Osteocyte (in vitro differentiated cells): ENCODE measurements at places on chromosomes 1 and 21. TPM values are rescaled to one million over a fixed set of nuclear protein-coding genes. Genes with fewer than 3 reads are reported as not detected.

The SIM2 gene
- total RNA-seq, result 0.86 and 1.5 TPM in 2 replicates

DNA sequence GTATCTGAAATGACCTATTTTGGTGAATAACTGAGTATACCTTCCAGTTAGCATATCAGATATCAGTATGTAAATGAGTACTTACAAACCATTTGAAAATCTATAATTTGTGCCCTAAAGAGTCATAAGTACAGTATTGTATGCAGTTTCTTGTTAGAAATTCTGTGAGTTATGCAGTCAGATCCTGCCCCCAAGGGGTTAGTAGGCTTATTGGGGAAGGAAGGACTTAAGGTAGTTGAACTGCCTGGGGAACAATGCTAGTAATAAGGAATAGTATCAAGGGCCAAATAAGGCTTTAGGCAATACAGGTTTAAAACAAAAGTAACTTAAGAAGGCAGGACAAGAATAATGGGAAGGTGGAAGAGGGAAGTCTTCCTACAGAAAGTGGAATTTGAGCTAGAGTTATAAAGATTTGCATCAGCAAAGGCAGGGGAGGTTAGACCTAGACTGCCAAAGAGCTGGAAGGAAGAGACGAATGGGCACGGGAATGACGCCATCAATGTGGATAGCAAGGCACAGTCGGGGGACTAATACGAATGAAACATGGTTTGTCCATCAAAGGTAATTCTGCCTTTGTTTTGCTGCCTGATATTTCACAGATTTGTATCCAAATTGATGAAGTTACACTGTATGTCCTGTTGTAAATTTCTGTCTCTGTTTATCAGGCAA is 182.9 kb upstream of the DPYD start:
- no peak for DNase-seq
- peak overlapping the region; percentile 46 for H3K4me3 ChIP-seq
- H3K4me1 ChIP-seq, result peaks cover 34% of the 10 kb centered on the region
- H3K27ac ChIP-seq, result peak overlapping the region; percentile 62

DNA sequence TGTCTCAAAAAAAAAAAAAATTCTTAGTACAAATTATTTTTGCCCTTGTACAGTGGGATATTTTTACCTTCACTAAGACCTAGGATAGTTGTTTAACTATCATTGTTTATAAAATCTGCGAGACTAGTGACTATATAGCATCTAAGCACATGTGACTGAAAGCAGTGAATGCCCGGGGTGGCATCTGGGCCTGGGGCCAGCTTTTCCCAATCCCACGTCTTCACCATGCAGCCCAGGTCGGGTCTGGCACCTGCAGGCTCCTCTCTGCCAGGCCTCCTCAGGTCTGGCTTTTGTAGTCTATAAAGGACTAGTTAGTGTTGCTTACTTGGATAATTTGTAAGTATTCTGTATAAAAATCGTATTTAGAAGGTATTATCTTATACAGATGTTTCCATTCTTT is 40.8 kb downstream of the CBS start:
- no peak overlapping the region for H3K4me3 ChIP-seq
- H3K27ac ChIP-seq, result no peak overlapping the region
- peaks cover 7% of the 10 kb centered on the region for H3K4me1 ChIP-seq
- no peaks in the 10 kb centered on the region for H3K27me3 ChIP-seq
- no peak for DNase-seq
- peaks cover 7% of the 10 kb centered on the region for H3K36me3 ChIP-seq

GRCh38 chr1:184745110-184745509 is 9.5 kb downstream of the EDEM3 start:
- peaks cover 4% of the 10 kb centered on the region for H3K36me3 ChIP-seq
- H3K4me3 ChIP-seq, result no peak overlapping the region
- H3K4me1 ChIP-seq, result peaks cover 7% of the 10 kb centered on the region
- no peak overlapping the region for H3K27ac ChIP-seq
- DNase-seq, result no peak

DNA sequence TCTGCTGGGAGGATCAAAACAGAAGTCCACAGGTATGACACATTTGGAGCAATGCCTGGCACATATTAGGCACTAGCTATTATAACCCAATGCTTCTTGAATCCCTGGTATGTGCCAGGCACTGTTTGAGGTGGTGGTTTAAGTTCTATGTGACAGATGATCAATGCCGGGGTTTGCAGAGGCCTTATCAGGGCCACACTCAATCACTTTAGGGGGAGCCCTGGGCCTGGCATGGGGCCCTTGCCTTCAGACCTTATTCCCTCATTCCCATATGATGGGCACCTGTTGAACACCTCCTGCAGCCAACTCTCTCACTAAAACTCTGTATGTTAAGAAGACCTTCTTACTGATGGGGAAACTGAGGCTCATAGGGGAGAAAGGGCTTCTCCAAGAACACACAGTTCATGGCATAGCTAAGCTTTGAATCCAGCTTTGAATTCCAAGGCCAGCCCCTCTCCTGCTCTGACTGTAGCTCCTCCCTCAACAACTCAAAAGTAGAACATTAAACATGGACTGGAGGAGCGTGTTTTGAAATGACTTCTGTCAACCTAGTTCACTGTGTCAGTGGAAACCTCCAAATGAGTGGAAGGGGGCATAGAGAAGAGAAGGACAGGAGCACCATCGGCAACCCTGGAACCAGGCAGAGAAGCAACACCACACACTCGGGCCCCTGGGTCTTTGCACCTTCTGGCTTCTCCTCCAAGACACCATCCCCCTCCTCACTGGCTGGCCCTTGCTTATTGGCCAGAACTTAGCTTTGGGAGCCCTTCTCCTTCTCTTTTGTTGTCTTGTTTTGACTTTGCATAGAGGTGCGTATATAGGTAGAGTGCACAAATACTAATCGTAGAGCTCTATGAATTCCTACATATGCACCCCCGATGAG is 6.6 kb upstream of the IFFO2 start:
- peaks cover 9% of the 10 kb centered on the region for H3K4me1 ChIP-seq
- no peaks in the 10 kb centered on the region for H3K36me3 ChIP-seq
- DNase-seq, result no peak
- H3K4me3 ChIP-seq, result no peak overlapping the region

The NPL gene
- 4.0 and 4.2 TPM in 2 replicates for total RNA-seq

GRCh38 chr1:184437291-184437690 is 50.5 kb downstream of the C1orf21 start:
- no peak overlapping the region for H3K27ac ChIP-seq
- no peaks in the 10 kb centered on the region for H3K36me3 ChIP-seq
- H3K4me3 ChIP-seq, result no peak overlapping the region

The MYCL gene
- 0.21 TPM in 1 of 2 replicates, not detected in the other for total RNA-seq

GRCh38 chr1:179340918-179341317 is 24.9 kb upstream of the AXDND1 start:
- H3K36me3 ChIP-seq, result peaks cover 32% of the 10 kb centered on the region
- no peak for DNase-seq
- H3K27ac ChIP-seq, result no peak overlapping the region
